Chondrocyte (in vitro differentiated cells): ENCODE measurements at places on chromosomes 2 and 18. TPM values are rescaled to one million over a fixed set of nuclear protein-coding genes. Genes with fewer than 3 reads are reported as not detected.

- H3K27ac ChIP-seq, result no peak overlapping the region
- peak; percentile 61 for DNase-seq
- H3K36me3 ChIP-seq, result no peaks in the 10 kb centered on the region
Observed at GRCh38 chr2:42979416-42979869, 187.1 kb upstream of the HAAO start.

DNA sequence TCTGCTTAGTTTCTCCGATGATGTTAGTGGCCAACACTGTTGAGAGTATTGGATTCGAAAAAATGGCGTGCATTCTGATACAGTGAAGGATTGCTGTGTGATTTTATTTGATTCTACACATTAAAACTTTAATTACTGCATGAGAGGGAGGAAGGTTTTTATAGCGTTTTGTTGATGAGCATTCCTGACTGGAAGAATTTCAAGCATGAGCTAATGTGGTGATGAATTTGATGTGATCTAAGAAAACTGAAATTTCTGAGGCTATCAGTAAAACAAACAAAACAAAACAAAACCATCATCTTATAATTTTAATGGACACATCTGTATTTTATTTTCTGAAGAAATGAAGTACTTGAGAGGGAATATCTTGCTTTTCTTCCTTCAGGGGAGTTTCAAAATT is 59.6 kb downstream of the ITGB6 start:
- peak overlapping the region; percentile 91 for H3K27ac ChIP-seq
- H3K36me3 ChIP-seq, result no peaks in the 10 kb centered on the region
- no peak for DNase-seq
- peaks cover 47% of the 10 kb centered on the region for H3K4me1 ChIP-seq
- H3K4me3 ChIP-seq, result peak overlapping the region; percentile 59

DNA sequence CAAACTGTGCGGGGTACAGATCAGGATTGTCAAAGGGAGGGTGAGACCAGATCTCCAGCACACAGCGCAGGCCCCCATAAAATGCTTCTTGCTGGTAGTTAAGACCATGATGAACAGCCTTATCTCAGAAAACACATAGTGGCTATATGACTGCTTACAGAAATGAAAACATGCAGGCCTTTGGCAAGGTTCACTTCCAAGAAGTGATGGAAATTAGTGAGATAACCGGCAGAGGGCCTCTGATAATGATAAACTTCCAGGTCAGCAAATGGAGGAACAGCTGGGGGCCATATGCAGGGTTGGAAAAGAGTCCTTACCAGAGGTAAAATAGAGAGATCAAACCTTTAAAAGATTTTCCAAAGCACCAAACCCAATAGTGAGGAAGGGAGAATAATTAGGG is 46.6 kb downstream of the CFAP221 start:
- H3K36me3 ChIP-seq, result no peaks in the 10 kb centered on the region
- H3K4me1 ChIP-seq, result no peaks in the 10 kb centered on the region
- peaks cover 51% of the 10 kb centered on the region for H3K27me3 ChIP-seq
- DNase-seq, result no peak
- H3K27ac ChIP-seq, result no peak overlapping the region

GRCh38 chr2:15058015-15058720 is 425.7 kb downstream of the LRATD1 start:
- no peak overlapping the region for H3K27ac ChIP-seq
- peaks cover 11% of the 10 kb centered on the region for H3K27me3 ChIP-seq
- H3K4me3 ChIP-seq, result no peak overlapping the region
- no peak for DNase-seq
- no peaks in the 10 kb centered on the region for H3K4me1 ChIP-seq

Gene ALMS1
- total RNA-seq, result 20.0 to 21.4 TPM (median 20.3 TPM) in 3 replicates
